ENCODE measurements at places on chromosomes 2 and 18.

GRCh38 chr18:58051765-58052460 lies 7.9 kb downstream of the NEDD4L start:
- DNase-seq: no peak

GRCh38 chr2:190854726-190855125 lies 25.9 kb upstream of the GLS start:
- no peak for DNase-seq

GRCh38 chr2:19355931-19356544 lies 2.4 kb downstream of the OSR1 start:
- no peak for DNase-seq

GRCh38 chr18:70165936-70166335 lies 39.6 kb downstream of the RTTN start:
- DNase-seq: no peak

DNA sequence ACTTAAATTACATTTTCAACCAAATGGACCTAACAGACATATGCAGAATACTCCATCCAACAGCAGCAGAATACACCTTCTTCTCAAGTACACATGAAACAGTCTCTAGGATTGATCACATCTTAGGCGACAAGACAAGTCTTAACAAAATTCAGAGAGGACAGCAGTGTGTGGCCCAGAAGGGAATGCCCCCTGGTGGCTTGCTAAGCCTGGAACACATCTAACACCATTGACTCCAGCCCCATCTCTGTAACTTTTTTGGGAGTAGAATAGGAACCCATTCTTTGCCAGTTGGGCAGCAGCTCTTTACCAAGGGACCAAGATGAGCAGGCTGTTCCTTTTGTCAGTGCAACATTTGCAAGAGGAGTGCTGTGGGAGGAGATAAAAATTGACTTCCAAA lies 249.9 kb downstream of the PLCL1 start:
- peak; percentile 37 for DNase-seq
